ENCODE measurements at places on chromosomes 16 and 17. TPM values are rescaled to one million over a fixed set of nuclear protein-coding genes. Genes with fewer than 3 reads are reported as not detected.

The TPSG1 gene
- 1.7 TPM for polyA plus RNA-seq

DNA sequence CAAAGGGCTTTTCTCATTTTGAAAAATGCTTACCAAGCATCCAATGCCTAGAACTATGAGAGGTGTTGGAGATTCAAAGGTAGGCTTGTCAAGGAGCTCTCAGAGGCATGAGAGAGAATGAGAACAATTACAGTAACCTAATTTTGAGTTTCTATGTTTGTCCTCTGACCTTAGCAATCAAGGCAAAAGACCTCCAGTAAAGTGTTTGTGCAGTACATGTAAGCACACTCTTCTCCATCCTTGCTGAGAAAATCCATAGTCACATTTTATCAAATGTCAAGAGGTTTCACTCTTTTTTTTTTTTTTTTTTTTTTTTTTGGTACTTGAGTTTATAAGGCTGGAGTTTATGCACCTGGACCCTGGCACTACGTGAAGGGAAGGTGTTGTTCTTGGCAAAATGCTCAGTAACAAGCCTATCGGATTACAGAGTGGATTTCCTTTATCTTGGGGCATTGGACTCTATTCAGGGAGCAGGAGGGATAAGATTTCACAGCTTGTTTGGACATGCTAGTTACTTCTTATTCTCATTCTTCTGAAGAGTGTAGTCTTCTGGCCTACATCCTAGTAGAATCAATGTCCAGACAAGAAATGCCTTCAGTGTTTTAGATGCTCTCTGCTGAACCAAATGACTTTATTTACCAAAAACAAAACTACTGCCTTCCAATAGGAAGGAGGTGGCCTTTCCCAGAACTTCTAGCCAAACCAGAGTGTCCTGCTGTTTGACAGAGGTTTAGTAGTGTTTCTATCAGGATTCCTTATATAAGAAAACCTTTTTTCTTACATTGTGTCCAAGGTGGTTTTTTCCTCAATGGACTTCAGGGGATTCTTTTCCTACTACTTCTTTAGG, 21.9 kb downstream of the KCNJ2 start:
- DNase-seq: no peak

DNA sequence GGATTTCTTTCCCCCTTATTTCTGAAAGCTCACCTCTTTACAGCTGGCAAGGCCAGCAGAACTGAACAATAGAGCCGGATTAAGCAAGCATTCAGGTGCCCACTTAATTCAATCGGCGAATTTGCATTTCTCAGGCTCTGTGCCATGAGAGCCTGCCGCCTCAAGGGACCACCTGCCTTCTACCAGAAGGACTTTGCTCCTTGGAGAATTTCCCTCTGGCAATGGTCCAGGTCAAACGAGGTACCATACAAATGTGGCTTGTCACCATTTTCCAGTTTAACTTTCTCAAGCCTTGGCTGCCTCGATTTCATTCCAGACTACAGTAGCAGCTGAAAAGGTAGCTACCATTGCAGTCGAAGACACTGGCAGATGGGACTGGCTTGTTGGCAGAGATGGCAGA, 534.0 kb downstream of the MAF start:
- no peak for DNase-seq

GRCh38 chr17:8976638-8977037, 11.1 kb upstream of the PIK3R5 start:
- DNase-seq: no peak

DNA sequence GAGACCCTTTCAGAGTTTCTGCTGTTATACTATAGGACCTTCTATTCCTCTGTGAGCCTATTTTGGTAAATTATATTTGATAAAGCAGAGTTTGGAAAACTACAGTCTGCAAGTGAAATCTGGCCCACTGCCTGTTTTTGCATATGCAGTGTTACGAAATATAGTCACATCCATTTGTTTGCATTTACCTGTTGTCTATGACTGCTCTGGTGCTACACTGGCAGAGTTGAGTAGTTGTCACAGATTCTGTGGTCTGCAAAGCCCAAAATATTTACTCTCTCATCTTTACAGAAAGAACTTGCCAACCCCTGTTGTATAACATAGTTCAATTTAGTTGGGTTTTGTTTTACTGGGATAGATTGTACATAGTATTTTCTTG, 42.3 kb downstream of the TNRC6A start:
- DNase-seq: no peak

The NUP93 gene
- 82.7 TPM for polyA plus RNA-seq

The KIAA0513 gene
- polyA plus RNA-seq: 4.0 TPM

The SMIM5 gene
- 5.7 TPM for polyA plus RNA-seq

- no peak for DNase-seq
Observed at GRCh38 chr17:78368854-78369495, 9.1 kb upstream of the SOCS3 start.

The CES5A gene
- polyA plus RNA-seq: not detected

- no peak for DNase-seq
Observed at GRCh38 chr17:4426499-4427208, 7.1 kb upstream of the SPNS3 start.

The TBX4 gene
- 0.11 TPM for polyA plus RNA-seq

The MYL11 gene
- 0.56 TPM for polyA plus RNA-seq

GRCh38 chr16:85800321-85800669, 800 bp downstream of the COX4I1 start:
- DNase-seq: no peak

The CDIP1 gene
- 31.3 TPM for polyA plus RNA-seq

DNA sequence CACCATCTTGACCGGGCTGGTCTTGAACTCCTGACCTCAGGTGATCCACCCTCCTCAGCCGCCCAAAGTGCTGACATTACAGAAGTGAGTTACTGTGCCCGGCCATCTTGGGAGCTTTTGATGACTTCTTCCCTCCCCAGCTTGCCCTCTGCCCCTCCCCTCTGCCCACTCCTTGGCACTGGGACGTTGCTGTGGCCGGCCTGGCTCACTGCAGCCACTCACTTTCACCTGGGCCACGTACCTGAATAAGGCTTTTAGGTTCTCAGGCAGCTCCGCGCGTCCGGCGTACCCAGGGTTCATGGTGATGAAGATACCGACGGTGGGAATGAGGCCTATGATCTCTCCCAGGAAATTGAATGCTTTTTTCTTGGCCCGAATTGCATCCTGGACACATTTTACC, 81.6 kb downstream of the DNAH17 start:
- DNase-seq: no peak

DNA sequence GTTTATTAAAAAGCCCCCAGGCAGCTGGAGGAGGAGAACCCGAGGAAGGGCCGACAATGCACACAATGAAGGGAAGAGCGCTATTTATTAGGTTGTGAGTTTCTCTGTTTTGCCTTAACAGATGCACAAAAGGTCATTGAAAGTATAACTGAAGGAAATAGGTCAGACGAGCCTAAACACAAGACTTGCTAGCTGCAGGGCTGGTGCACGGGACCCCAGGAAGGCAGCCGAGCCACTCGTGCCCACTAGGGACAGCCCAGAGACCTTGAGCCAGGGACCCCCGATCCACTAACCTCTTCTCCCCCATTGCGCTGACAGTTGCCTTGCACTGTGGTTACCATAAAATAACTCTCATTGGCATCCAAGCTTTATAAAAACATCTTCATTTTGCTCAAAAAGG, 11.3 kb downstream of the LITAFD start:
- DNase-seq: no peak

- no peak for DNase-seq
Observed at GRCh38 chr17:37041932-37042331, 93.2 kb downstream of the AATF start.

The HOXB6 gene
- 115 TPM for polyA plus RNA-seq

Measured in renal cortex interstitium (tissue), 15 donors.